Body of pancreas (tissue), 4 donors: ENCODE measurements at places on chromosomes 7 and 10. TPM values are rescaled to one million over a fixed set of nuclear protein-coding genes. Genes with fewer than 3 reads are reported as not detected.

GRID2IP gene
- 1.6 TPM for total RNA-seq

CCL24 gene
- not detected for total RNA-seq

FGL2 gene
- total RNA-seq, result 4.3 TPM

RNF148 gene
- total RNA-seq, result 8.6 TPM

NUDT13 gene
- total RNA-seq, result 2.3 TPM

COL1A2 gene
- total RNA-seq, result 54.0 TPM

EVX1 gene
- total RNA-seq, result not detected

ZNF727 gene
- 2.1 TPM for total RNA-seq

DNA sequence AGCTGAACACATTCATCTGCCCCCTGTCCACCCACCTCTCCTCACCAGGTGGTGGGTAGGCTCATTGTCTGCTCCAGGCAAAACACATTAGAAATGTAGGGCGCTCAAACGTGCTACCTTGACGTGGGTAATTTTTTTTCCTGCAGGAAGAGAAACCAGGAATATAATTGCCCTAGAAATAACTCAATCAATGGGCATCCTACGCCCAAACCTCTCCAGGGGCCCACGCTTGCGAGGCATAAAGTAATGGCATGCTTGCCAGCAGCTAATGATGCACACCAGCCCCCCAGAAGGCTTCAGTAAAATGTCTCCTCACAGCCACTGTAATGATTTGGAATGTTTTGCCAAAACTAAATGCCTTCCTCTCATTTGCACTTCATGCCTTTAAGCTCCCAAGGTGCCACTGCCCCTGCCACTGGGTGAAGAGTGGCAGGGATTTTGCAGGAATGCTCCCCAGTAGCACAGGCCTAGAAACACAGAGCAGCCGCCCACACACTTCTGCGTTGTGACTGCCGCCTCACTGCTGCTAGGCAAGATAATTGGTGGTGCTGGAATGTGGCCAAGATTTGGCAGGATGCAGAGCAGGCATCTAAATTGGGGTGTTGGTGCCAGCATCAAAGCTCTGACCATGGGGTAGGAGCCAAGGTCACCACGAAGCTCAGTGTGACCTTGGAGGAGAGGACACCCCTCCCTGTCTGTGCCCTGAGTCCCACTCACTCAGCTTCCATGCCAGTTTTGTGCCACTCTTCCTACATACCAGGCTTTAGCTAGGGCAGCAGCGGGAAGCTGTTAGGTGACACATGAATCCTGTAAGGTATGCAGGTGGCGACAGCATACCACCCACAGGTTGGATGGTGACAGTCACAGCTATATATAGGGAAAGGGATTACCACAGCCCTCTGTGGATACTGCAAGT is 48.7 kb upstream of the PPP1R3C start:
- H3K27ac ChIP-seq, result no peak overlapping the region
- H3K4me3 ChIP-seq, result no peak overlapping the region
- H3K4me1 ChIP-seq, result no peaks in the 10 kb centered on the region
- H3K36me3 ChIP-seq, result no peaks in the 10 kb centered on the region

- no peaks in the 10 kb centered on the region for H3K36me3 ChIP-seq
- no peaks in the 10 kb centered on the region for H3K27me3 ChIP-seq
- peak overlapping the region; percentile 47 for H3K4me3 ChIP-seq
- no peak for DNase-seq
Measured at GRCh38 chr10:5814110-5815107, 1.2 kb upstream of the GDI2 start.

DNA sequence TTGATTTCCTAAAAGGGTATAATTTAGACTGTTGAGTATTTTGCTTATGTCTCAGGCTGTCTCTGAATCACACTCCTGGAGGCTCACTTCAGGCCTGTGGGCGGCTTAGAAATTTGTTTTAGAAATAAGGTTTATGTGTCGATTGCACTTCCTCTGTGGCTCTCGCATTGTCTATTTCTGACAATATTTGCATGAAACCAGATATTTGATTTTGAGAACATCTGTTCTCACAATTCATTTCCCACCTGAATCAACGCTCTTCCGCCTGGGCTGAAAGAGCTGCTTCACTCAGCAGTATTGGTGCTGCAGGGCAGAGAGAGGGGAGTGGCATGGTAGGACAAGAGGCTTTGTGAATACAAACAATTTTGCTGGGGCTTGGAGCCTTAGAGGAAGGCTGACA is 262.0 kb downstream of the ADRA2A start:
- no peak overlapping the region for H3K4me3 ChIP-seq
- no peaks in the 10 kb centered on the region for H3K27me3 ChIP-seq
- H3K4me1 ChIP-seq, result no peaks in the 10 kb centered on the region
- no peak for DNase-seq

GRCh38 chr10:44393834-44394547 is 9.1 kb upstream of the CXCL12 start:
- H3K4me1 ChIP-seq, result peaks cover 11% of the 10 kb centered on the region
- no peak for DNase-seq
- no peak overlapping the region for H3K27ac ChIP-seq
- no peak overlapping the region for H3K4me3 ChIP-seq

DNA sequence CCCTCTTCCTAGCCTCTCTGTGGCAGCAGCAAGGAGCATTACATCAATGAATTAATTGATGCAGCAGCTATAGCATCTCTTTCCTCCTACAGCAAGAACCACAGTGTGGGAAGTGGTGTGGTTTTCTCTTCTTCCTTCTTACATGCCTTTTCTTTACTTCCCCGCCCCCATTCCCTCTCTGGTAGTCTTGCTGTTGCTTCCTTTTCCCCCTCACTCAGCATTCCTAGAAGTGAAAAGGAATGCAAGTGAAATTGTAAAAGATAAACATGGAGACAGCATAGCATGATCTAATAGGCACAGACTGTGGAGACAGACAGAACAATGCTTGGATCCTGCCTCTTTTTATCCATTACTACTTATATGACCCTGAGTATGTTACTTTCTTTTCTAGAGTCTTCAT is 370.5 kb upstream of the BMPER start:
- no peak overlapping the region for H3K27ac ChIP-seq
- no peaks in the 10 kb centered on the region for H3K36me3 ChIP-seq
- H3K4me1 ChIP-seq, result no peaks in the 10 kb centered on the region
- H3K4me3 ChIP-seq, result no peak overlapping the region
- DNase-seq, result no peak

DNA sequence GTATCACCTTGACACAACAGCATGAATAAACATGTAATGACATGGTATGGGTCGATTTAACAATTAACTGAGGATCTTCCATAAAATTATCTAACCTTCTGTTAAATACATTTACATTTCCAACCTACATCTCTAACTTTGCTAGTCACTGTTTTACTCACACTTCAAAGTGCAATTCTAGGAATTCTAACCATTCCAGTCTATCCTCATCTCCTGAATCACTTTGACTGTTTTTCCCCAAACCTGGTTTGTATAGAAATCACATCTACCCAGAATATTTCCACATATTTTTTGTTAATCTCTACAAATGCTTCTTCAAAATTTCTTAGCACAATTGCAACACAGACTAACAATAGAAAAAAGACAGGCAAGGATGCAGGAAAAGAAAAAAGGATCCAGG is 6.2 kb downstream of the ABI1 start:
- H3K36me3 ChIP-seq, result no peaks in the 10 kb centered on the region
- no peak overlapping the region for H3K4me3 ChIP-seq
- H3K27me3 ChIP-seq, result no peaks in the 10 kb centered on the region
- peaks cover 47% of the 10 kb centered on the region for H3K4me1 ChIP-seq
- no peak for DNase-seq

DNA sequence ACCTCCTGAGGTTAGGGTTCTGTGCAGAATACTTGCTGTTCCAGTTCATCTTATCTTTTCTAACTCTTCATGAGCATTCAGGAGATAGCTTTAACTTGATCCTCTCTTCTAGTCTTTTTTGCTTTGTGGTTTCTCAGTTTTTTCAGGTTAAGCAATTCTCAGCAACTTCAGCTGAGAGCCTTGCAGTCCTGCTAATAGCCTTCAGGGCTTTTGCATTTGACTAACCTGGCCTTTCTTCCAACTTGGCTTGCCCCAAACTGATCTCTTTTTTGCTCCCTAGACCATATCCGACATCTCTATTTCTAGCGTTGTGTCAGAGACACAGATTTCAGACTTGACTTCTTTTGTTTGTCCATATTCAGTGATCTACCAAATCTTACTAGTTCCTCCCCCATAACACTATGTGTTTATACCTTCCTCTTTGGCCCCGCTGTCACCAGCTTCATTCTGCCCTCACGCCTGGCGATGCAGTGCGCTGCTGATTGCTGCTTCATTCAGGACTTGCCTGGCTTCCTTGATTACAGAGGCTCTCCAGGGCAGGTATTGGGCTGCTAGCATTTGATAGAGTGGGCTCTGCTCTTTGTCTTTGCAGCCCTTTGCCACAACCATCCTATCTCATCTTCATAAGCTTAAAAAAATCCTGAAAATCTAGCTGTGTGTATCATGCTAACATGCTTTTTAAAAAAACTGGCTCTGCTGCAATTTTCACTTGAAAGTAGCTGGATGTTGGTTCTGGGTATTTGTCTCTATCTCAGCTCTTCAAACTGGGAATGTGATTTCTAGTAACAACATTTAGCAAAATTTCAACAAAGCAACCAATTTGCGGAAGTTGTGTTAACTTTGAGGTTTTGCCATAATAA is 9.6 kb downstream of the CUL1 start:
- peaks cover 49% of the 10 kb centered on the region for H3K4me1 ChIP-seq
- H3K27me3 ChIP-seq, result no peaks in the 10 kb centered on the region
- no peak for DNase-seq
- no peak overlapping the region for H3K27ac ChIP-seq
- H3K4me3 ChIP-seq, result no peak overlapping the region
- no peaks in the 10 kb centered on the region for H3K36me3 ChIP-seq

DNA sequence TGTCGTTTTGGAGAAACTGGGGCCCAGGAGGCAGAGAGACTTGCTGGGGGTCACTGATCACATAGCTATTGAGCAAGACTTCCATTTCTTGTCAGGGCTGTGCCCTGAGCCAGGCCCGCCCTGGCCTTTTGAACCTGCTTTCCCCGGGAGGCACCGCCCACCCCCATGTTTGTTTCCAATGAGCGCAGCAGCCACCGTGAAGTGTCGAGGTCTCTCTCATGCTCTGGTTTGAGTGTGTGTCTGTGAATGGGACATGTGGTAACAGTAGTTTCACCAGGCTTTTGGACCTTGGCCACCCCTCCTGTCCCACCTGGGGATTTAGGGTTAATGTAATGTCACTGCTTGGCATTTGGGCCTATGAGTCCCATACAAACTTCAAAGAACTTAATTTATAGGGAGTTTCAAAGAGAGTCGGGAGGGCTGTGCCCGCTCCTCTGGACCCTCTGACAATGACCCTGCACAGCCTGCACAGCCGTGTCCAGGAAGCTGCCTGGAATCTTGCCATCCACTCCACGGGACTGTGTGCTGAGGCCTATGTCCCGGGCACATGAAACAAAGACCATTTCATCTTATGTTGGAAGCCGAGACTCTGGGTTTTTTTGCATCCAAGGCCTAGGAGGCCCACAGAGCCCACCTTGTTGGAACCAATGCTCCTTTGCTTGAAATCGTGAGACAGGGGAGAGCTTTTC is 6.3 kb downstream of the PRF1 start:
- no peaks in the 10 kb centered on the region for H3K36me3 ChIP-seq
- no peak overlapping the region for H3K4me3 ChIP-seq
- no peak for DNase-seq
- no peak overlapping the region for H3K27ac ChIP-seq
- H3K4me1 ChIP-seq, result no peaks in the 10 kb centered on the region
- H3K27me3 ChIP-seq, result no peaks in the 10 kb centered on the region

GRCh38 chr7:102991540-102992214 is 78.9 kb downstream of the LRRC17 start:
- H3K4me1 ChIP-seq, result peaks cover 54% of the 10 kb centered on the region
- peak overlapping the region; percentile 57 for H3K27ac ChIP-seq
- DNase-seq, result peak; percentile 77
- H3K27me3 ChIP-seq, result no peaks in the 10 kb centered on the region
- H3K36me3 ChIP-seq, result no peaks in the 10 kb centered on the region

- peak; percentile 55 for DNase-seq
- no peaks in the 10 kb centered on the region for H3K4me1 ChIP-seq
- H3K27ac ChIP-seq, result no peak overlapping the region
- no peak overlapping the region for H3K4me3 ChIP-seq
Measured at GRCh38 chr7:149753375-149754233, 19.8 kb downstream of the ZNF467 start.

DNA sequence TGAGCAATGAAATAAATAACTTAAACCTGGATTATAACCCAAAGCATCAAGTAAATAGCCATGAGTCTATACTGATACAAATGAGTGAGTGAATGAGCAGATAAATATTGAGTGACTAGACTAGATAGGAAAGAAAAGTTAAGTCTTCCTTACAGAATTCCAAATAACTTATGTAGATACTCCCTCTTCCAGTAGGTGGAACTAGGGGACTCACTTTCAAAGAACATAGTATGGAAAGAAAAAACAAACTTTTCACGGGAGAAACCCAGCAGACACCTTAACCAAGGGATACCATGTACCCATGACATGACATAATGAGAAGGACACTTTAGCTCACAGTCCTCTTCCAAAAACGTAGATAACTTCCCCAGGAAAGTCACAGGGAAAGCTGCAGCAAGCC is 32.2 kb downstream of the CSGALNACT2 start:
- H3K27ac ChIP-seq, result no peak overlapping the region
- no peaks in the 10 kb centered on the region for H3K4me1 ChIP-seq
- H3K27me3 ChIP-seq, result no peaks in the 10 kb centered on the region
- no peak for DNase-seq
- no peak overlapping the region for H3K4me3 ChIP-seq
- H3K36me3 ChIP-seq, result no peaks in the 10 kb centered on the region

DNA sequence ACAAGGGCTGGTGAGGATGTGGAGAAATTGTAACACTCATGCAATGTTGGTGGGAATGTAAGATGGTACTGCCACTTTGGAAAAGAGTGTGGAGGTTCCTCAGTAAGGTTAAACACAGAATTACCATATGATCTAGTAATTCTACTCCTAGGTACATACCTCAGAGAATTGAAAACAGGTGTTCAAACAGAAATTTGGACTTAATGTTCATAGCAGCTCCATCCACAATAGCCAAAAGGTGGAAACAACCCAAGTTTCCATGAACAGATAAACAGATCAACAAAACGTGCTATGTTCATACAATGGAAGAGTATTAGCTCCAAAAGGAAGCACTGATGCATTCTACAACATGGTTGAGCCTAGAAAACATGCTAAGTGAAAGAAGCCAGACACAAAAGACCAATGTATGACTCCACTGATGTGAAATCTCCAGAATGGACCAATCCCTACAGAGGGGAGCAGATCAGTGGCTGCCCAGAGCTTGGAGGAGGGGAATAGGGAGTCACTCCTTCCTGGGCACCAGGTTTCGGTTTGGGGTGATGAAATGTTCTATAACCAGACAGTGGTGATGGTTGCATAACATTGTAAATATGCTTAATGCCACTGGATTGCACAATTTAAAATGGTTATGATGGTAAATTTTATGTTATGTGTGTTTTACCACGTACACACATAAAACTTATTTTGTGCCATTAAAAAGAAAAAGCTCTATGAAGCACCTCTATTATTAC is 5.7 kb upstream of the WDR86 start:
- peak; percentile 45 for DNase-seq
- no peak overlapping the region for H3K27ac ChIP-seq
- H3K4me3 ChIP-seq, result no peak overlapping the region

- H3K27ac ChIP-seq, result no peak overlapping the region
- no peaks in the 10 kb centered on the region for H3K36me3 ChIP-seq
- no peak overlapping the region for H3K4me3 ChIP-seq
- no peak for DNase-seq
Measured at GRCh38 chr10:116440330-116441030, 12.8 kb downstream of the PNLIPRP3 start.

GRCh38 chr7:19437446-19437845 is 271.4 kb downstream of the POLR1F start:
- no peak overlapping the region for H3K27ac ChIP-seq
- no peaks in the 10 kb centered on the region for H3K4me1 ChIP-seq

- DNase-seq, result no peak
- no peak overlapping the region for H3K27ac ChIP-seq
- H3K4me3 ChIP-seq, result no peak overlapping the region
Measured at GRCh38 chr10:98533746-98534445, 87.2 kb upstream of the HPS1 start.
